CD4-positive, alpha-beta T cell treated with Interleukin-2 at 100 ng/mL for 4 hours (primary cell): ENCODE measurements at places on chromosomes 3 and 15.

DNA sequence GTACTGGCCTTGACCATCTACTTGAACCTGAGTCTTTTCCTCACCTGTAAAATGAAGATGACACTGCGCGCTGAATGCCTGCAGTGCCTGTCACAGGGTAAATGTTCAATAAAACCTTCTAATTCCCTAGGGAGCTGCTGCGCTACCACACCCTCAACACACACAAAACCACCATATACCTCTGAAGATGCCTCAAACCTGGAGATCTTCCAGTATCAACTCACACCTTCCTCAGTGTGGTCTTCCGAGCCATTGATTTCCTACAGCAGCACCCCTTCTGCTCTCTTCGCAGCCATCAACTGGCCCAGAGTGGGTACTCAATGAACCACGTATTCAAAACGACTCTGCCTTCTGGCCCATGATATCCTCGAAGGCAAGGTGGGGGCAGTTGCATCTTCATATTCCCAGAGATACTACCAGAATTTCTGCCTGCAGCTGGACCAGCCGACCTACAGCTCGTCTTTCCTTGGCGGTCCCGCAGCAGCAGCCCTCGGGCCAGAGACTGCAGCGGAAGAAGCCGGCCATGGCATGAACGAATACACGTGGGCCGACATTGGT lies 695 bp downstream of the RPL32 start:
- DNase-seq = no peak

DNA sequence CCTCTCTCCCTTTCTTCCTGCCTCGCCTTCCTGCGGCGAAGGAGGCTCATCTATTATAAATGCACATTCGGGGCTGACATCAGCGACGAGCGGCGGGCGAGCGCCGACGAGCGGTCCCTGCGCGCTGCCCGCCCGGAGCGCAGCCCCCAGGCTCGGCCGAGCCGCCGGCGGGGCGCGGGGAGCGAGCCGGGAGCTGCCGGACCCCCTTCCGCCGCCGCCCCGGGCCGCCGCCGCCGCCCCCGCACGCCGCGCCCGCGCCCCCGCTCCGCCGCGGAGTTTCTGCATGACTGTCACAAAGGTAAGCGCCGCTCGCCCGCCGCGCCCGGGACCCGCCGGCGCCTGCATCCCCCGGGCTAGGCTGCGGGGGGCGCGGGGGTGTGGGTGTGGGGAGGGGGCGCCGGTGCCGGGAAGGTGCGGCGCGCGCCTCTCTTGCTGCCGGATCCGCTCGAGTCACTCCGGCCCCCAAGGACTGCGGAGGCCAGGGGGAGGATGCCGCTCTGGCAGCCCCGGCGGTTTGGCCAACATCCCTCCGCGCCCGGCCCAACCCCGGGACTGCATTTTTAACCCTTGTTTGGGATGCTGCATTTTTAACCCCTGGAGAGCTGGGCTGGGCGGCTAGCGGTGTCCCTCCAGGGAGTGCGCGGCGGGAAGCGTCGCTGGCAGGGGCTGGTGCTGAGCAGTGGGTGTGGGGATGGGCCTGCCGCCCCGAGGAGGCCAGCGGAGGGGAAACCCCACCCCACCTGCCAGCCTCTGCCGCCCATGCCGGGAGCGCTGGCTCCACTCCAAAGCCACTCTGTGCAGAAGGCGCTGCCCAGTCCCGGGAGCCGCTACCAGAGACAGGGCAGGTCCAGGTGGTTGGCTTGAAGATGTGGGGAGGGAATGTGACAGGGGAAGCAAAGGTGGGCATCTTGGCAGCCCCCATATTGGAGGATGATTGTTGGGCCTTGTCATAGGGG lies at the start of gene CORO2B:
CORO2B (plus strand) TSS at position 14 of the 956 bp plus-strand sequence; CDS start at position 284, 270 bp downstream.
- no peak for DNase-seq

- DNase-seq = no peak
Measured at GRCh38 chr3:168951368-168951767, 712.1 kb downstream of the MECOM start.

- DNase-seq = no peak
Measured at GRCh38 chr3:6522191-6522590, 338.7 kb upstream of the GRM7 start.

GRCh38 chr3:32872487-32873382 lies 54.9 kb downstream of the TRIM71 start:
- no peak for DNase-seq

GRCh38 chr15:82398785-82399184 lies 30.8 kb upstream of the GOLGA6L9 start:
- DNase-seq = no peak

DNA sequence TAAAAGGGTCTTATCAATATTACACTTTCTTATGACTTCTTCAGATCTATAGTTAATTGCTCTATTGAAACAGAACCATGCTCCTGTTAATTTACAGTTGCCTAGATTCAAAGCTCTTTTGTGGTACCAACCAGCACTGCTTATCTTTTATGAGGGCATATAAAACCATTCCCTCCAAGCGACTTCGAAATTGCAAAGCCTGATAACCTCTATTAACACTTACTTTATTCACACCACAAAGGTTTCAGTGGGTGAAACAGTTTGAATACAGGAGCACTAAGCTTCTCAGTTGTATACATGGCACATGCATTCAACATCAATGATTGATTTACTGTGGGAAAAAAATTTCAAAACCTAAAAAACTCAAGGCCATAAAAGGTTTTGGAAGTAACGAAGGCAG lies 74.9 kb upstream of the PPIB start:
- DNase-seq = no peak

GRCh38 chr3:85007195-85008094 lies 48.7 kb downstream of the CADM2 start:
- DNase-seq = no peak

DNA sequence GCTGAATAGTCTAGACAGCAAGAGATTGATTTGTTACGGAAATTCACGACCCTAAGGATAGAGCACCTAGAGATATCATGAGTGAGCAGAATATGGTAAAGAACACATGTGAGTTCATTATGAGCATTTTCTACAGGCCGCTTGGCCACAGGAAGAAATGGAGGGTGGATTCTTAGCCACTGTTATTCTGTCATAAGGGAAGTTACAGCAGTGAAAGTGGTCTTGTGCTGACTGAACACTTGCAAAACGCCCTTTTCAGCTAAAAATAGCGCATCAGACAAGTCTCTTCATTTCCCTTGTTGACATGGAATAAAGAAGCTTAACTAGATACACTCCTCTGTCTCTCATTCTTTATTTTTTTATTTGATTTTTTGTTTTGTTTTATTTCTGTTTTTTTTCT lies 19.8 kb downstream of the DGKG start:
- DNase-seq = no peak

- DNase-seq = no peak
Measured at GRCh38 chr3:121514496-121514895, 31.3 kb downstream of the POLQ start.

DNA sequence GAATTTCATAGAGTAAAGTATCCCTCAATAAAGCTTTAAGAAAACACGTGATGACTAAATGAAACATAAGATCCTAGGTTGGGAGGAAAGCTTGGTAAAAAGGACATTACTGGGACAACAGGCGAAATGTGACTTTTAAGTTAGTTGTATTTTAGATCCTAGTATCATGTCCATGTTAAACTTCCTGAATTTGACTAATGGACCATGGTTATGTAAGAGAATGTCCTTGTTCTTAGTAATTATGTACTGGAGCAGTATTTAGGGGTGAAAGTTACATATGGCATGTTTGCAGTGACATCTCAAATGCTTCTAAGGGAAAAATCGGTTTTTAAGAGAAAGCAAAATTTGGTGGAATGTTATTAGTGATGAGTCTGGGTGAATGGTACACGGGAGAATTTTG lies 69.6 kb downstream of the IQSEC1 start:
- DNase-seq = no peak

GRCh38 chr3:122076491-122077292 lies 21.5 kb downstream of the CD86 start:
- no peak for DNase-seq

GRCh38 chr3:39028546-39028945 lies 23.2 kb downstream of the SCN11A start:
- no peak for DNase-seq

DNA sequence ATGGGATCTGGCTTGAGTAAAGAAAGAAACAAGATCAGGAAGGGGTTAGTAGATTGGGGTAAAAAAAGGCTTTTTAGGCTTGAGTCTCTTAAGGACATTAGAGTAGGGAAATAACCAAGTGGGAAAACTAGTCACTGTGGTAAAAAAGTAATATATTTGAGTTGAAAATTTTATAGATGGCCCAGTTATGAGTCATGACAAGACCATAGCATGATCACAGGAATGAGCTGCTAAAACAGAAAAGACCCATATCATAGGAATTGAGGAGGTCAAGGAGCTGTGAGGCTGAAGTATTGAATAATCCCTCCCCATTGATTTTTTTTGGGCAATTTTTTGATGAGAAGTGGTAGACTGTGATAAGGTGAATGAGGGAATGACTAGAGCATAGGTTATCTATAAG lies 69.2 kb upstream of the TBC1D5 start:
- no peak for DNase-seq

- DNase-seq = no peak
Measured at GRCh38 chr15:42344763-42345162, 14.5 kb upstream of the CAPN3 start.

DNA sequence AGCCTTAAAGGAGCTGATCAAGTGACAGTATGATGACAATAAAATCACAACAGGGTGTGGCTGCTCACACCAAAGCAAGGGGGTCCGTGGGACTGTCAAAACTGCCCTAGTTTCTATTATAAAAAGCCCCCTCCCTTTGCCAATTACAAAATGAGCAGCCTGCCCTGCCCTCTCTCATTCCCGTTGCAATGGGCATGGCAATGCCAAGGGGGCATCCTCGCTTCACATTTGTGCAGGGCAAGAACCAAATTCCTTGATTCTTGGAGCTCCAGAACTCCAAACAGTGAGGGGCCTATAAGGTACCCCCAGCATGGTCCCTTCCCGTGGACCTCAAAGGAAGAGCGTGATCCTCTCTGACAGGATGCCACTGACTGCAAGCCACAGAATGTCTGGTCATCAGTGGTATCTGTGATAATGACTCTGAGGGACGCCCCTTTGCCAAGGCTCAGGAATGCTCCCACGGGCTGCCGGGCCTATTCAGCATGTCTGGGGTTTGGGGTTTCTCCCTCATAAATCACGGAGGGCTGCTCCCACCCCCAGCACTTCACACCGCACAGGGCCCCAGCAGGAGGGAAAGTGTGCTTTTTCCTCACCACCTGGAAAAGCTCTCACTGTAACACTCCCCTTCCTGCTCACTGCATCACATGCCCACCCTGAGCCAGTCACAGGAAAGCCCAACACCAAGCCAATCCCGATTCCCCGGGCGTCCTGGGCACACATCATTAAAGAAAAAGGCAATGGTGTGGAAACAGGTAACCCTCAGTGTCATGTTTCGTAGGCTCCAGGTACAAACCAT lies 105.1 kb upstream of the TRPM1 start:
- no peak for DNase-seq

GRCh38 chr3:53154881-53155285 lies 6.1 kb upstream of the PRKCD start:
- no peak for DNase-seq
